D721Med (cell line): ENCODE measurements at places on chromosomes 13 and 19.
A peak's percentile ranks its signal among the peaks of the same experiment; 100 is the strongest.

GRCh38 chr13:91278888-91279287 lies 68.6 kb upstream of the MIR17HG start:
- no peak for DNase-seq

GRCh38 chr19:49631014-49631588 lies 8.8 kb downstream of the RRAS start:
- peak; percentile 14 for DNase-seq

DNA sequence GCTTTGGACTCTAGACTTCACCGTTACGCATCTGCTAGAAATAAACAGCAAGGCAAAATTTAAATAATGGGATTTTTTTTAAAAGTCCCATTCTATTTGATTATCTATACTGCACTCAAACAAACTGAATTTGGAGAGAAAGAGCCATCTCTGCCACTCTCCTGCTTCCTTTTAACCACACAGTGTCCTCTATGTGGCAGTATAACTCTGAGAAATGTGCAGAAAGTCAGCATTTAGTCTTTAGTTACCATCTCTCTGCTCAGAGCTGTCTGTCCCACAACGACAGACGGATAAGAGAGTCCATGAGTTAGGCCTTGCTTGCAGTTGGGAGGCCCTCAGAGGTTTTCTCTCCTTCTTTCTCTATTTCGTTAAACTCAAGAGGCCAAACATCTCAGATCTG lies 21.2 kb downstream of the CCNA1 start:
- no peak for DNase-seq

DNA sequence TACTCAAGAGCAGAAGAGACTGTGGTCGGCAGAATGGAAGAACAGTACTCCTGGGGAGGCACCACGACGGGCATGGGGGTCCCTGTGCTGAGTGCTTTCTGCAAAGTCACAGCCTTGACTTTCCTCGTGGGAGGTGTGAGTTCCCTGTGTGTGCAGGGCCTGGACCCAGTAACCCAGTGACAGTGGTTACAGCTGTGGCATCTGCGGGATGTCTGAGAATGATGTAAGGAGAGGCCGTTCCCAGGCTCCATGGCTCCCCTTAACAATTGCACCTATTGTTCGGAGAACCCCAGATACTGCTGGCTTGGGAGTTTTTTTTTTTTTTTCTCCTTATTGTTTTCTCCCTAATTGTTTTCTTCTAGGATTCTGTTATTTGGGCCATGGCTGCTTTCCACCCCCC lies 5.1 kb upstream of the NANOS2 start:
- DNase-seq, result no peak

DNA sequence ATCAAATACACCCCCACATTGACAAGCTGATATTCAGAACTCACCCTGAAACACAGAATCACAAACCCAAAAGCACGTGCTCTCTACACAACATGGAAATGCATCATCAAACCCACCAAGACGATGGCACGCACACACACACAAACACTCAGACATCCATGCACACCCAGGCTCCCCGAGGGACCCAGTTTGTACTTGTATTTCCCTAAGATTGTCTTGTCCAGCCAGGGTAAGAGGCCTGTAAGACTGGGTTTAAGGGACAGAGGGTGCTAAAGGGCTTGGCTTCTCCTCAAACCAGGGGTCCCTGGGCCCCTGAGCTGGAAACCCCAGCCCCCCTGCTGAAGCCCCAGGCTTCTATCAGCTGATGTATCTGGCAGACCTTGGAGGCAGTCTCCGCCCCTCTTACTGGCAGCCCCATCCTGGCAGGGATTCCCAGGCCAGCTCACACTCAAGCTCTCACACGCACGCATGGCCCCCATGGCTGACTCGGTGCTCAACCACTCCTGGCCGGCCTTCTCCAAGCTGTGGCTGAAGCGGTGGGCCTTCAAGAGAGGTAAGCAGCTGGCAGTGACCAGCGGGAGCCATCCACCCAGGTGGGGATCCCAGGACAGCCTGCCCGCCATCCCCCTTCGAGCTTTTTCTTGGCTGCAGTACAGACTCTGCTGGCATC lies 6.5 kb downstream of the ARHGEF18 start:
- no peak for DNase-seq

GRCh38 chr19:45251452-45252354 lies 632 bp downstream of the MARK4 start:
- DNase-seq, result no peak

DNA sequence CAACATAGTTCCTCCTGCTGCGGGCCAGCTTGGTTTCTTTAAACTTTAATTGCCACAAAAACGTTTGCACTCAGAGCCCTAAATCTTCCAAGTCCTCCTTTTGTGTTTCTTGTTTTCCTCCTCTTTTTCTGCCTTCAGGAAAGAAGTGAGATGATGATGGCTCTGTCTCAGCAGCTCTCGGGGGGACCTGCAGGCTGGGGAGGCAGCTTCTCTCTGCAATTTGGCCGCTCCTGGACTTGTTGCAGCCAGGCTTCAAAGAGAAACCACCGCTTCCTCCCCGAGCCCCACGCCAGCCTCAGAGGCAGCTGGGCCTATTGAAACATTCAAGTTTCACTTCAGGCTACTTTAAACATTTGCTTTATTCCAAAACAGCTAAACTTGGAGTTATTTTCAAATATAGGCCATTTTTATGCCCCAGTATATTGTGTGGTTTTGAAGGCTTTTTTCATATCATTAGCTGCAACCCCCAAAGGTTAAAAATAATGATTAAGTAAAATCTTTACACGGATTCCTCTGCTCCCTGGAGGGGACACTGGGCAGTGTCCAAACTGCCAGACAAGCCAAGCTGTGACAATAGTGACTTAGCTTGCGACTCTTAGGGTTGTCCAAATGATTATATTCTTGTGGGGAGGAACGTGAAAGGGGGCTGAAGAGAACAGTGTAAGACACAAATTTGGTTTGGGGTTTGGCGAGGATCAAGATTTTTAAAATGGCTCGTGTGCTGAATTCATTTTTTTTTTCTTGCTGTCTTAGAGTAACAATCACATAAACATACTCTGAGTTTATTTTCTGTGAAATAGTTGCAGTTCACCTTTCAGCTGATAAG lies 330.8 kb downstream of the DLEU7 start:
- no peak for DNase-seq

GRCh38 chr13:36552334-36552733 lies 120.0 kb downstream of the CCNA1 start:
- no peak for DNase-seq

GRCh38 chr13:99724633-99725517 lies 223.6 kb downstream of the TM9SF2 start:
- no peak for DNase-seq

DNA sequence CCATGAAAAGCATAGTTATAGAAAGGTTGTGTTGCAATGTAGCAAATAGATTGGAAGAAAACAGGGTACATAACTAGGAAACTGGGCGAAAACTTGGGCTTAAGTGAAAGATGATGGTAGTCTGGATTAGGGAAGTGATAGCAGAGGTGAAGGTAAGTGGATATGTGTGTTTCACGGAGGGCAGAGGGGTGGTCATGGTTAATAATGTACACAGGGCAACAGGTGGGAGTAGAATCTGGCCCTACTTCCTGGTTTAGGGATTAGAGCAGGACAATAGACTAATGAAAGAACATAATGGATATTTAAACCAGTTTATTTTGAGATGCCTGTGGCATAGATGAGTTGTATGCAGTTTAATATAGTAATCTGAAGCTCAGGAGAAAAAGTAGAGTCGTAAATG lies 257.3 kb upstream of the SPRY2 start:
- DNase-seq, result no peak

DNA sequence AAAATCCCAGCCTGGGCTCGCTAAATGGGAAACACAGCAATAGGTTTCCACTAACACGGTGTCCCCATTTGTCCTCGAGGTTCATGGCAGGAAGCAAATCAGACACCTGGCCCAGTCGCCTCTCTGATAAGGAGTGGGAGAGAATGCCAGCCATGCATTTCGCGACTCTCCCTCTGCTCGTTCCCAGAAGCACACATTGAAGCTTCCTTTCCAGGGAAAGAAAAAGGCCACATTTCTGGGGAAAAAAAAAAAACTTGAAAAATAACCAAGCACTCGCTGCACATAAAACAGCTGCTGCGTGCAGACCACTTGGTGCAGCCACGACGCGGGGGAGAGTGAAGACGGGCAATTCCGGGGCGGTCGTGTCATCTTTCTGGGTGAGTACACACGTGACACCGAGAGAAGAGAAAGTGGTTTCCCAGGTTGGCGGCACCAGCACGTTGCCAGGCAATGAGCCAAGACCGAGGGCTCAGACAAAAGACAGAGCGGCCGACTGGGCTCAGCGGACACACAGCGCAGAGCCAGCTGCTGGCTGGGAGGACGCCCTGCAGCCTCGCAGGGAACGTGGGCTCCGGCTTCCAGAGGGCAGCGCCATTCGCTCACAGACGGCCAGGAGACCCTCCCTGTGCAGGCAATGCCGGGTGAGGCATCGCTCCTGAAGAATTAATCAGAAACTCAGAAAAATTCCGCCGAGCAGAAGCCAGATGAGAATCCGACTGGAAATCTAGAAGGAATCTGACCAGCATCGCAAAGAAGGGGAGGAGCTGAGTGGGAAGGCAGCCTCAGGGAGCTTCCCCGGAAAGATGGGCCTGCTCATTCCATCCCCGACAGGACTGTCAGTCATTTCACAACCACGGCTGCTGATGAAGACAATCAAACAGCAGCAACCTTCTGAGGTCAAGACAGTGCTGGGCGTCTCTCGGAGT lies 83.2 kb upstream of the IRS2 start:
- DNase-seq, result no peak

DNA sequence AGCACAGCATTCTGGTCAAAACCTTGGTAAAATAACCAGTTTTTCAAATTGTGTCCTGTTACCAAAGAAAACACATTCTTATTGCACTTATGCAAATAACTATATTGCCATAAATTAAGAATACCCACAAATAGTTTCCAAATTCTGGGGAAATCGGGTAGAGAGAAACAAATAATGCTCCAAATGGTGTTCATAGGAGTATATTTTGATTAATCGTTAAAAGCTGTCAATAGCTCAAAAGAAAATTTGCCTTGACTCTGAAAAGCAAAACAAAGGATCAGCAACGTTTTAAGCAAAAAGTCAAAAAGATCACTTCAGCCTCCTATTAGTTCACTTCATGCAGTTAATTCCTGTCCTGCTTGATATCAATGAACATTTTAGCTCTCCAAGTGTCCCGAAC lies 22.2 kb upstream of the CEACAM21 start:
- DNase-seq, result no peak

- no peak for DNase-seq
These were observed 58.3 kb downstream of the RAP2A start for GRCh38 chr13:97492257-97492656.

GRCh38 chr13:33743438-33744368 lies 74.2 kb upstream of the RFC3 start:
- no peak for DNase-seq

DNA sequence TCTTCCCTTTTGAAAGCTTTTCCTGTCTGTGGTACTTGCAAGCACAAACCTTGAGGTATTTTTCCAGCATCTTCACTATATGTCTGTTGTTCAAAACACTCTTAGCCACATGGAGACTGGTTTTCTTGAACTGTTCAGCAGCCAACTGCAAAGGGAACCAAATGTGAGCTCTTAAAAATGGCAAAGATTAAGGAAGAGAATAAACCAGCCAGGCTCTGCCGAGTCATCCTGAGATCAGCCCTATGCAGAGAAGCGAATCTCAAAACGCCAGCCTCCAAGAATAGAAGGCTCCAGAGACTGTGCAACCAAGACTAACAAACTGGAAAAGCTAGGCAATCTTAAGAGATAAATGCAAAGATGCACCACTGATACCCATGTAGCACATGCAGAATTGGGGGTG lies 20.7 kb downstream of the AKAP8 start:
- no peak for DNase-seq

DNA sequence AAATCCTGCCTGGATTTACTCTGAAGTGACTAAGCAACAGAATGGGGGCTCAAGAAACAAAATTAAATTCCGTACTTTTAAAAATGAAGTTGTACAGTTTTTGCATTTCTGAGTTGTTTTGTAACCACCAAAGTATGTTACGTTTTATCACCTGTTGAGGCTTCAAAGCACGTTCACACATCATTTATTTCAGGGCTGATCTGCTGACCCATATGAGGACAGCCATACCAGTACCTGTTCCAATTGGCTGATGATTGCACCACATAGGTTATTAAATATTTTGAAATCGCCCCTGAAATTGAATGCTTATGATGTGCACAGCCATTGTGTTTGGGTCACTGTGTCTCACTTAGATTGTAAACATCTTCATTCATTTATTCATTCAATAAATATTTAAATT lies 72.0 kb upstream of the FLT1 start:
- no peak for DNase-seq

DNA sequence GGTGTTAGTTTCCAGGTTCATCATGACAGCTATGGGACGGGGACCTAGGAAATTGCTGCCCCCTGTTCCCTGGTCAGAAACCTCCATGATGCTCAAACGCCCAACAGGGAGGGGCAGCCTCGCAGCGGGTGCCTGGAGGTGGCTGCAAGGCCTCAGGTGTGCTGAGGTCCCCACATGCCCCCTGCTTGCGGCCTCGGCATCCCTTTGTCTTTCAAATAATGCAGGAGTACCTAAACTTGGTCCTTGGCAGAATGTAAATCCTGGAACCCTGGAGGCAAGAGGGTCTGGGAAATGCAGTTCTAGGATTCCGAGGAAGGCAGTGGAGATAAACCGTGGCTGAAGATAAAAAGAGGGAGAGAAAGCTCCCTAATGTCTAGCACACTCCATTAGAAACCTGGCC lies 52.4 kb downstream of the SKA3 start:
- DNase-seq, result no peak

- DNase-seq, result no peak
These were observed 200.3 kb downstream of the LMO7 start for GRCh38 chr13:75836441-75836840.

DNA sequence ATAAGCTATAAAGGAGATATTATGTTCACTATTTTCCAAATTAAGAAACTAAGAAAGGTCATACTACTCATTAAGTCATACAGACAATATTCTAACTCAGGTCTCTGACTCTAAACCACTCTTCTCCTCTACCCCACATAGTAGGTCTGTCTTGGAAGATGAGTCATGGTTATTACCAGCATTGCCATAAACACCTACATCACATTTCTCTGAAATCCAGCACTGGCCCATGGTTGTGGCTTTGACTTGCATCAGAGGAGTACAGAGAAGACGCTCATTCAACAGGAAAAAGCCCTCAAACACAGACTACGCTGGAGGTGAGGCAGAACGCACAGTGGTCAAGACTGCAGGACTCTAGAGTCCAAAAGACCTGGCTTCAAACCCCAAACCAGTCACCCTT lies 476.8 kb downstream of the COG6 start:
- no peak for DNase-seq

GRCh38 chr19:36488846-36489117 lies 579 bp downstream of the ZNF566 start:
- DNase-seq, result no peak

- DNase-seq, result no peak
These were observed 23.2 kb downstream of the ANKRD27 start for GRCh38 chr19:32651729-32652140.

- no peak for DNase-seq
These were observed 13.0 kb downstream of the NMRK2 start for GRCh38 chr19:3945838-3946237.
